NCI-H460 (cell line): ENCODE measurements at places on chromosomes 7 and 10. TPM values are rescaled to one million over a fixed set of nuclear protein-coding genes. Genes with fewer than 3 reads are reported as not detected.

ANXA8L1 gene
- not detected in 2 replicates for total RNA-seq

FAM204A gene
- total RNA-seq: 108 and 121 TPM in 2 replicates

CNTNAP2 gene
- 0.15 and 0.17 TPM in 2 replicates for total RNA-seq

COPS6 gene
- 59.3 and 73.8 TPM in 2 replicates for total RNA-seq

TMEM273 gene
- not detected in 2 replicates for total RNA-seq

SFRP4 gene
- total RNA-seq: 0.09 and 0.27 TPM in 2 replicates

NRG3 gene
- not detected in 2 replicates for total RNA-seq

WEE2 gene
- total RNA-seq: 0.27 TPM in 1 of 2 replicates, not detected in the other

NPFFR1 gene
- total RNA-seq: not detected in 2 replicates

SCART1 gene
- total RNA-seq: 0.92 and 1.2 TPM in 2 replicates

C10orf53 gene
- total RNA-seq: not detected in 2 replicates

RAB18 gene
- total RNA-seq: 78.0 and 116 TPM in 2 replicates

GPR37 gene
- total RNA-seq: 3.8 and 4.4 TPM in 2 replicates

FAM13C gene
- 0.09 and 0.10 TPM in 2 replicates for total RNA-seq

GARS1 gene
- 477 and 493 TPM in 2 replicates for total RNA-seq

PRLHR gene
- total RNA-seq: not detected in 2 replicates

GNAT3 gene
- not detected in 2 replicates for total RNA-seq

PDE1C gene
- total RNA-seq: 46.5 and 48.7 TPM in 2 replicates

NPY gene
- total RNA-seq: not detected in 2 replicates

WASHC2C gene
- total RNA-seq: 25.9 and 35.0 TPM in 2 replicates

HOXA3 gene
- 4.4 and 5.8 TPM in 2 replicates for total RNA-seq

AGR2 gene
- total RNA-seq: 650 and 769 TPM in 2 replicates

MPP7 gene
- 0.20 and 0.38 TPM in 2 replicates for total RNA-seq

ATOH7 gene
- 0.20 TPM in 1 of 2 replicates, not detected in the other for total RNA-seq

CDHR1 gene
- total RNA-seq: 0.07 and 0.35 TPM in 2 replicates

GRM3 gene
- total RNA-seq: not detected in 2 replicates

SLC18A2 gene
- total RNA-seq: 0.12 TPM in 1 of 2 replicates, not detected in the other

CYP2W1 gene
- total RNA-seq: 0.05 TPM in 1 of 2 replicates, not detected in the other

ZNF365 gene
- 3.3 and 4.2 TPM in 2 replicates for total RNA-seq

ADRA2A gene
- not detected in 2 replicates for total RNA-seq

SPDYE8 gene
- 0.46 and 0.52 TPM in 2 replicates for total RNA-seq

WDR86 gene
- total RNA-seq: not detected in 2 replicates

SFXN2 gene
- 2.0 and 2.4 TPM in 2 replicates for total RNA-seq

ZFAND2A gene
- total RNA-seq: 36.7 and 40.0 TPM in 2 replicates

ADCYAP1R1 gene
- total RNA-seq: not detected in 2 replicates

SSBP1 gene
- total RNA-seq: 360 and 362 TPM in 2 replicates

LRRC17 gene
- 0.30 TPM in 1 of 2 replicates, not detected in the other for total RNA-seq

LIPJ gene
- not detected in 2 replicates for total RNA-seq

PI4K2A gene
- 13.4 and 13.7 TPM in 2 replicates for total RNA-seq

ITGA8 gene
- not detected in 2 replicates for total RNA-seq

MUC3A gene
- 0.32 TPM in 1 of 2 replicates, not detected in the other for total RNA-seq
